Muscle of back (tissue), 13 donors: ENCODE measurements at places on chromosomes 7 and 10. TPM values are rescaled to one million over a fixed set of nuclear protein-coding genes. Genes with fewer than 3 reads are reported as not detected.

Gene PRSS1
- not detected for polyA plus RNA-seq

DNA sequence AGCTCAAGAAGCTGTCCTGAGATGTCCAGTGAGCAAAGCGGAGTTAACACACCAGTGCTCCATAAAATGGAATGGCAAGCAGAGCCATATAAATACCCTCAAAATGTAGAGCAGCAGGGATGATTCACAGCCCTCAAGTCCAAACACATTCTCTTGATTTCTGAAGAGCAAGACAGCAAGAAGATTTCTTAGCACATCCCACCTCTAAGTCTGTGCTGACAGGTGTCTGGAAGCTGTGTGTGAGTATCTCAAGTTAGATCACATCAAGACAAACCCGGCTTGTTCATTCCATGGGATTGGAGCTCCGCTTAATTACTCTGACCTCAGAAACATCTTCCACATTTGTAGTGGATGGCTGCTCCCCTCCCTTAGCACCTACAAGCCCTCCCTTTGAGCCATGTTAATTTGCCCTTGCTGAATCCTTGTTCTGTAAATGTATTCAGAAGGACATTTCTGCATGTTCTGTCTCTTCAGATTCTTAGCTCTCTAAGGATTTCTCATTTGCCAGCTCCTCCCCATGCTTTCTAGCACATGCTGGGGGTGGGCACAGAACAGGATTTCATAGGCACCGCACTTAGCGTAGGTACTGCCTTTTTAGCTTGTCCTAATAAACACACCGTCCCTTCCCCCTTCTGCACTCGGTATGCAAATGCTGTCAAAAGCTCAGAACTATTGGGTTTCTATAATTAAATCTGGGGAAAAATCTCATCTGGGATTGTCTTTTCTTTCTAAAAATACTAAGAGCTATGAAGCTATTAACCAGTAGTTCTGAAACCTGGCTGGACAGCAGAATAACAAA is 112.7 kb downstream of the CPXM2 start:
- no peak for DNase-seq

DNA sequence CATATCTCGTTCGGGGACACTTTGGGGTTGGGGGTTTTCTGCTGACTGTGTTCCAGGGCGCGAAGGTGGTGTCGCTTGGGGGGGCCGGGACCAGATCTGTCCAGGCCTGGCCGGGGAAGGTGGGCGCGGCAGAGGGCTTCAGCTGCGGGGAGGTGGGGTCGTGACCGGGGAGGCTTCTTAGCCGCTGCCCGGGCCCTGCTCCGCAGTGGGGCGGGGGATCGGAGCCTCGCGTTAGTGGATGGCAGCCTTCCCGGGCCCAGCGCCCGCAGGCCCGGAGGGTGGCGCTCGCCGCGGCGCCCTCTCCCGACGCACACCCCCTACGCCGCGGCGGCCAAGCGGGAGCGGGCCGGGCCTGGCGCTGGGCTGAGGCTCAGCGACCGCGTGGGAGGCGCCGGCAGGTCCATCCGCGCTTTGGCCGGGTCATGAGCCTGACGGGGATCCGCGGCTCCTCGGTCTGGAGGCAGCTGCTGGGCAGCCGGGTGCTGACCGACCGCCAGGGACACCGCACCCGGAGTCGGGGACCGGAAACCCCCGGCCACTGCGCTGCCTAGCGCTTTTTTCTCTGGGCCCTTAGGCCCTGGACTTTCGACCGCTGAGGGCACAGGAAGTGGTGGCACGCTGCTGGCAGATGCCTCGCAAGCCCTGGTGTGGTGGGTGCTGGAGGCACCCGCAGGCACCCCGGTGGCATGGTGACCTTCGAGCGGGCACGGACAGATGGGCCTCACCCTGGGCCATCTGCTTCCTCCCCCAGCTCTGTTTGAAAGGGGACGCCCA is 1.2 kb downstream of the AGAP3 start:
- DNase-seq = no peak

Gene DYNC1I1
- polyA plus RNA-seq = 0.87 TPM

GRCh38 chr10:88879534-88880281 is at the start of gene STAMBPL1:
Gene STAMBPL1 (plus strand): TSS chr10:88880245. CDS start chr10:88901709, 21,464 bp downstream.
- no peak for DNase-seq

Gene ATG9B
- 1.6 TPM for polyA plus RNA-seq

DNA sequence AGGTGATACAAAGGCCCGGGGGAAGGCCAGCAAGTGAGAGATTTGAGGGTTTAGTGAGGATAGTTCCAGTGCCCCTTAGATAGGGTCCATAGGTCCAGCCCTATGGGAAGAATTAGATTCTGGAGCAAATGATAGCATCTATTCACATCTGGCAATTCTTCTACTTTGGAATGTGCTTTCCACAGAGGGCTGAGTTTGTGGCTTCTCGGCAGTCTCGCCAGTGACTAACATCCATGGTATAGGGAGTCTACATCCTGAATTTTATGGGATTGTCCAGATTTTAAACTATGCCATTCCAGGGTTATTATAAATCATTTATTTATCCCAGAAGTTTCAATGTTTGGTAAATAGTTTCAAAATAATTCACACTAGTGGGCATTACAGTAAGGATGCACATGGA is 207.3 kb upstream of the ADO start:
- no peak for DNase-seq

Gene C10orf105
- polyA plus RNA-seq = 0.36 TPM

GRCh38 chr10:126663328-126663727 is 7.2 kb downstream of the C10orf90 start:
- DNase-seq = peak; percentile 89

DNA sequence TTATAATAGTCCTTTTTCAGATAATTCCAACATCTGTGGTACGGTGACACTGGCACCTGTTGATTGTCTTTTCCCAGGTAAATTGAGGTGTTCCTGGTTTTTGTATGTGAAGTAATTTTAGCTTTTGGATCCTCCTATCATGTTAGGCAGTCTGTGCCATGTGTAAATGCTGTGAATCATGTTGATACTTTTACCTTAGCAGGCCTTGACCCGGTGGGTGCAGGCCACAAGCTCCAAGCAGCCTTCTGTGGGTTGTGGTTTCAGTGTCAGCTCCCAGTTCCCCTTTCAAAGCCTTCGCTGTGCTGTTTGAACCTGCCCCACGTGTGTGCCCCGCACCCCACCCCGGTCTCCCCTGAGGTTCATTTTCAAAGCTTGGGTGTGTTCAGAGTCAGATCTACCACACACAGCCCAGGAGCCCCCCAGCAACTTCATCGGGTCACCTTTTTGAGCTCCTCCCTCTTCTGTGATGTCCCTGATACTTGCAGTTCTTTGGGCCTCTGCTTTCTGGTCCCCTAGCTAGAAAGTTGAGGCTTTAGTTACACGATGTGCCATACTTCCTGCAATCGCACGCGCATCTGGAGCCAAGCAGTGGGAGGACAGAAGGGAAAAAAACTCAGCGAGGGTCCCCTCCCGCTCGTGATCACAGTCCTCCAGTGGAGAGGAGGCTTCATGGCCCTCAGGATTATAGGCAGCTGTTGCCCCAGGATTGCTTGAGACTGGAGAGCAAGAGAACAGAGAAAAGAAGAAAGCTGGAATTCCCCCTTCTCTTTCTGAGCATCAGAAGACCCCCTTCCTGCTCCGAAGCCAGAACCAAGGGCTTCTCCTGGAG is 8.7 kb upstream of the BHLHA15 start:
- no peak for DNase-seq

- DNase-seq = no peak
These were observed 382 bp upstream of the ARMS2 start for GRCh38 chr10:122454071-122454470.

- no peak for DNase-seq
These were observed 2.6 kb downstream of the NPTX2 start for GRCh38 chr7:98619450-98620321.

DNA sequence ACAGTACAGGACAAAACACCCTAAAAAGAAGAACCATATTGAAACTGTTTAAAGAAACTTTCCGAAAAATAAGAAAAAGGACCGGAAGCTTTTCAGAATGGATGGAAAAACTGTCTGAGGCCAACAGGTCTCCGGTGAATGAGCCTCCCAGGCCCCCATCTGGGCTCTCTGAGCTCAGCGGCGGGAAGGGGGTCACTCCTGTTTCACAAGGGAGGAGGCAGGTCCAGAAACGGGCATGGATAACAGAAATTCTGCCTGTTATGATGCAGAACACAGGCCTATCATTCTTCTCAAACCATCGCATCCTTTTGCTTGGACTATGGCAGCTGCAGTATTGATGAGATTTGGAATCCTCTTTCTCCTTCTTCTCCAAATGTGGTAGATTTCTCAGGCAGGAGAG is 58.9 kb upstream of the SHH start:
- no peak for DNase-seq

GRCh38 chr7:130440527-130441365 is at the start of gene CEP41:
Gene CEP41 (minus strand): TSS chr7:130441016. CDS start chr7:130440966, 50 bp downstream.
- peak; percentile 99 for DNase-seq

GRCh38 chr7:36303202-36304098 is 86.2 kb upstream of the ANLN start:
- DNase-seq = peak; percentile 92

GRCh38 chr7:150871601-150872000 is 19.3 kb downstream of the AOC1 start:
- DNase-seq = no peak

GRCh38 chr7:46756996-46757395 is 824.9 kb downstream of the TNS3 start:
- DNase-seq = no peak

GRCh38 chr7:158803367-158803969 is 25.8 kb downstream of the ESYT2 start:
- DNase-seq = no peak

- DNase-seq = no peak
These were observed 46.2 kb downstream of the FAM53B start for GRCh38 chr10:124697837-124698544.

- peak; percentile 73 for DNase-seq
These were observed 63.4 kb upstream of the DNAJB6 start for GRCh38 chr7:157273208-157274093.

DNA sequence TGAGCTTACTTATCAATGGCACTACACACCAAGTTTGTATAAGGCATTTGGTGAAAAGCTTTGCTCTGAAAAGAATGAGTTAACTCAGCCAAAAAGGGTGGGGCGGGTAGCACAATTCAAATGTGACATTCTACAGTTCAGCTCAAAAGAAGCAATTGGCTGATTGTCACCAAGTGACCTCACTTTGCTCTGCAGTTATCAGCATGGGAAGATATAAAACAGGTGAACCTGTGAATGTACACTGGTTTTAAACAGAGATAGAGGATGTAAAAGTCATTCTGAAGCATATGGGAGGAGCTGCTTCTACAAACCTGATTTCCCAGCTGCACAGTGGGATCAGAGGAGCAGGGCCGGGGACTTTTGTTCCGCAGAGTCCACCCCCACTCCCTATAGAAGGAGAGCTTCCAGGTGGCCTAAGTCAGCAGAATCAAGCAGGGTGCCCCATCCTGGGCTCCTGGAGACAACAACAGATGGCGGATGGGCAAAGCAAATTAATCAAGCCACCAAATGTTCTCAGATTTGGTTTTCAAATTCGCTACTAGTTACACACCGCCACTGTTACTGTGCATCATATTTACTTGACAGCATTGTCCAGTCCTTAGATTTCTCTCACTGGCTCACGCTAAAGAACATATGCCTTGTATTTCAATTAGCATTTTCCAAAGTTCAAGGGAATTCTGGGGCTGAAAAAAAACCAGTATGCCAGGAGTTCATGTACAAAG is 27.5 kb upstream of the NPVF start:
- DNase-seq = no peak

DNA sequence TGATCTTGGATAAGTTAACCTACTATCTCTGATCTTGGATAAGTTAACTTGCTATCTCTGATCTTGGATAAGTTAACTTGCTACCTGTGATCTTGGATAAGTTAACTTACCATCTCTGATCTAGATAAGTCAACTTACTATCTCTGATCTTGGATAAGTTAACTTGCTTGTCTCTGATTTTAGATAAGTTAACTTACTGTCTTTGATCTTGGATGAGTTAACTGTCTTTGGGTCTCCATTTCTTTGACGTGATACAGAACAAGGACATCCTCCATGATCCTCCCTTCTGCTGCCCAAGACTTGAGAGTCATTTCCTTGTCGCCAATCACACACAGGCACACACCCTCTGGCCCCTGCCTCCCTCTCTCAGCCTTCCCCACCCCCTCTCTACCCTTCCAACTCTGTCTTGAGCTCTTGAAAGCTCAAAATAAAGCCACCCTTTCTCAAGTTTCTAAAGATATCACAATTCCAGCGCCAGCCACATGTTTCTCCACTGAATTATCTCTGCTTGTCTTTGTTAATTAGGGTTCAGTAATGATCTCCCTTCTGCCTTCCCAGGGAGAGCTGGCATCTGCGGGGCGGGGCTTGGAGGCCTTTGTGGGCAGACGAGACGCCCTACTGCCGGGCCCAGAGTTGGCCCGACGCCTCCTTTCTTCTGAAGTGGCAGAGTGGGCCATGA is 85.1 kb upstream of the GTF2I start:
- DNase-seq = no peak

GRCh38 chr10:121406823-121407545 is 191.3 kb downstream of the FGFR2 start:
- DNase-seq = no peak

- no peak for DNase-seq
These were observed 45.1 kb upstream of the PPP2R2D start for GRCh38 chr10:131855461-131856401.

DNA sequence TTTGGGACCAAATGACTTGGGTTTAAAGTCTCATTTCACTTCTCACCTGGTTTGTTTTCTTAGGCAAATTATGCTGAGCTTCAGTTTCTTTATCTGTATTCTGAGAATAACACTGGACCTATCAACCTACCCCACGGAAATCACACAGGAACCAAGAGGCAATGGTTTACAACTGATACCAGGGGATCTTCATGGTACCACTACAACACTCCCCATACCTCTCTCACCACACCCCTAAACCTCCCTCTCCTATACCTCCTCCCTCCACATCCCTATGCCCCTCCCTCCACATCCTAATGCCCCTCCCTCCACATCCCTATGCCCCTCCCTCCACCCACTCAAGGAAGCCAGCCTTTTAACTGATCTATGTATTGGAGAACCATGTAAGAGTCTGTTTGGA is 9.9 kb downstream of the FAM204A start:
- no peak for DNase-seq

Gene H2AZ2
- polyA plus RNA-seq = 140 TPM

Gene GPNMB
- 49.2 TPM for polyA plus RNA-seq

GRCh38 chr10:100829933-100830727 is 82.6 kb upstream of the SLF2 start:
- DNase-seq = peak; percentile 15

DNA sequence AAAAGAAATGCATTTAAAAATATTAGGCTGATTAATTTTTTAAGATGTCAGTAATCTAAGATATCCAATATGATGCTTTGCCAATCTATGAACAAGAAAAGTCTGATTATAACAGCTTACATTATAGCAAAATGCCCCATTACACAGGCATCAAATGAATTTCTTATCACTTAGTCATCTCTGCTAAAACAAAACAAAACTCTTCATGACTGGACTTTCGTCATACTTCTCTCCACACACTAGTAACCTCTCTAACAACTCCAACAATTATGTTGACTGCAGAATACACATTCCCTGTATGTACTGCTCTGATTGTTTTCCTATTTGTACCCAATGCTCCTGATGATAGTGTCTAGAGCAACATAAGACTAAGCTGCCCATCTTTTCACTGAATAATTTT is 3.8 kb upstream of the MKI67 start:
- no peak for DNase-seq

Gene RRP12
- 19.4 TPM for polyA plus RNA-seq
